ENCODE measurements at places on chromosomes 13 and 19.

DNA sequence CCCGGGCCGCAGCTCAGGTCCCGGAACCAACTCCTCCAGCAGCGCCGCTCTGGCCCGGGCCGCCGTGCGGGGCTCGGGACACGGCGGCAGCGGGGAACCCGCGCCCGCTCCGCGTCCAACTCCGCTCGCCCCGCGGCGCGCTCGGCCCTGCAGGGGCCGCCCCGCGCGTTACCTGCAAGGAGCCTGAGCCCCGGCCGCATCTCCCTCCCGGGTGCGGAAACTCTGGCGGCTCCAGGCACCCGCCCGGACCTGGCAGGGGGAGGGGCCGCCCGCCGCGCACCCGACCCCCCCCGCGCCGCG lies at the start of gene TMTC4:
TMTC4 (minus strand) TSS at position 224 of the 300 bp plus-strand sequence. CDS start 4,433 bp downstream, outside the sequence.
- no peak for DNase-seq

DNA sequence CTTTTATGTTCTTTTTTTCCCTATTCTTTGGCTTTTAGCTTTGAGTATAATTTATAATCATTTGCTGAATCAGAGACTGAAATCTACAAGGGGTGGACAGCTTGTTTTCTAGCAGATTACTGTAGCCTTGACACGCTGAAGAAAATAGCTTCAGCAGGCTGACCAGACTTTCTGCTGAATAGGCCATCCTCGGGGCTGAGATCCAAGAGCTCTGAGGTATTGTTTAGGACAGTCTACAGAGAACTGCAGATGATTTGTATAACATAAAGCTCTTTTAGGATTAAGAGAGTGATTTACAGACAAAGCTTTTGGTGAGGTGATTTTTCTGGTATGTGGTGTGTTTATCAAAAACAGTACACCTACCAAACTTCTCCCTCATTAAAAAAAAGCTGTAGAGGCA lies 16.8 kb downstream of the POLR1D start:
- DNase-seq = no peak

DNA sequence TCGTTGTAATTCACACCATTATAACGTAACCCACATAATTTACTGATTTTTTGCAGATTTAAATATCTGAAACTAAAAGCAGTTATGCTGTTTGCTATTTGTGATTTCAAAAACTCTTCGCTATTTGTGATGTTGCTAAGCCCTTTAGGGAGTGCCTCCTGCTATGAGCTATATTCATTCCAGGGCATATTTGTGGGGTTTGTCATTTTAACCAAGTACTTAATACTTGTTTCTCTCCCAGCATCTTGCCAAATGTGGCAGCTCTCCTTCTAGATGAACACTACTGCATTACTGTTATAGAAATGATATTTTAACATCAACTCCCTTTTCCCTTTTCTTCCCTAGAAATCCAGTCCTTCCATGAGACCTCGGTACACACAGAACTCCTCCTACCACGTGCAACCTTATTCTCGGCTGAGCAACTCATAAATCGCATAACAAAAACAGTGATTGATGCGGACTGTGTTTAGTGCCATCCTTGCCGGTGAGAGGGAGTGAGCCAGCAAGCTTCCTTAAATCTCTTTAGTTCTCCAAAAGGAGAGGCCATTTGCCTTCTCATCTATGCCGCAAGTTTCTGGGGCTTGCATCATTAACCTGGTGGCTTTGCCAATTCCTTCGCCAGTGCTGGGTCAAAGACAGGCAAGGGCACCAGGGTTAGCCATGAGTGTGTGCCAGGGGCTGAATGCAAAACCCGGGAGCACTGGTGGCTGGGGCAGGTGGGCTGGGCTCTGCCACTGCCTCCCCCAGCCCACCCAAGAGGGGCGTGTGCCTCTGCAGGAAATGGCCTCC lies 33.4 kb downstream of the RFX2 start:
- DNase-seq = peak; percentile 71

DNA sequence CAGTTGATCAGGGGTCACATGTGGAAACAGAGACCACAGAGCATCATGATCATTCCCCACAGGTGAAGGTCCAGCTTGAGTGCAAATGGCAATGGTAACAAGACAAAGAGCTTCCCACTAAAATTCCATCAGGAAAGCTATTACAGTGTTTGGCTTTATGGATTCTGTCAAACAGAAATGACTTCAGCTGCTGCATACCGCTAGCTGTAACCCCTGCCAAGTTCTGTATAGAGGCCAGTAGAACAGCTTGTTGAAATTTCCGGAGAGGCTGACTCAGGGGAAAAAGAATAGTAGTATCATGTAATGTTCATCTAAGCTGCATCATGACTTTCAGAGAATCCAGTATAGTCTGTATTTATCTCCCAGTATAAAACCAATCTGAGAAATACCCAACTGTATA lies 1704.7 kb downstream of the SLITRK5 start:
- peak; percentile 11 for DNase-seq

- DNase-seq = peak; percentile 51
These were observed at the start of gene ZNF418 for GRCh38 chr19:57934820-57935665. TSS of gene ZNF418 (minus strand) at chr19:57935402. CDS start at chr19:57933822, 1,580 bp downstream.

- DNase-seq = no peak
These were observed 52.0 kb downstream of the DPF1 start for GRCh38 chr19:38172001-38172400.

- DNase-seq = no peak
These were observed 1703.6 kb downstream of the EFNB2 start for GRCh38 chr13:104831831-104832230.

GRCh38 chr19:1107661-1108261 lies 4.0 kb downstream of the GPX4 start:
- DNase-seq = no peak

- DNase-seq = peak; percentile 78
These were observed 20.3 kb upstream of the AKT2 start for GRCh38 chr19:40305403-40305802.

- no peak for DNase-seq
These were observed 1321.3 kb upstream of the SLC10A2 start for GRCh38 chr13:104387510-104387909.

DNA sequence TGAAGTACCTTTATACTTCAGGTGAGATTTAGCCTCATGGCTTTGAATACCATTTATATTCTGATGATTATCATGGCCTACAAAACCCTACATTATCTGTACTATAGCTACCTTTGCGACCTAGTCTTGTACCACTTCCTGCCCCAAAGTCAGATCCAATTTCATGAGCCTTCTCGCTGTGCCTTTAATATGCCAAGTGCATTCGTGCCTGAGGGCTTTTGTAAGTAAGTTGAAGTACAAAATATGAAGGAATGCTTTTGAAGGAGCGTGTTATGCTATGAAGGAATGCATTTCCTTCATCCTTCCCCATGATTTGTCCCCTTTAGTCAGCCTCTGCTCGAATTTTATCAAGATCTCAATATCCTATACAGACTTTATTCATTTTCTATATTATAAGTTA lies 9.2 kb upstream of the RASL11A start:
- no peak for DNase-seq

GRCh38 chr13:112104881-112105234 lies 37.9 kb downstream of the SOX1 start:
- no peak for DNase-seq

DNA sequence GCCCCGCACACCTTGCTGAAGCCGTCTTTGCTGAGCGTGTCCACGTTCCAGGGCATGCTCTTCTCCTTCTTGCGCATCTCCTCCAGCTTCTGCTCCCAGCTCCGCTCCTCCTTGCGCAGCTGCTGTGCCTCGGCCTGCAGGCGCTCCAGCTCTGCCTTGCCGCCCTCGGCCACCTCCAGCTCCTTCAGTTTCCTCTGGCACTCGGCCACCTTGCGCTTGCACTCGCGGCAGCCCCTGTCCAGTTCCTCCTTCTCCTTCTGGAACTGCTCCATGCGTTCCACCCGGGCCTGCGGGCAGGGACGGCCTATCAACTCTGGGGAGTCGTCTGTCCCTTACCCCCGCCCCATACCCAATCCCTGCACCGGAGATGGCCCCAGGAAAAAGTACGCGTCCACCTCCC lies 7.4 kb downstream of the CDC37 start:
- no peak for DNase-seq

GRCh38 chr13:98133946-98134345 lies 8.9 kb upstream of the FARP1 start:
- DNase-seq = no peak
